ENCODE measurements at places on chromosomes 12 and 14.
A peak's percentile ranks its signal among the peaks of the same experiment; 100 is the strongest.

GRCh38 chr12:51639361-51639760 lies 48.3 kb downstream of the SCN8A start:
- DNase-seq: peak; percentile 65

- no peak for DNase-seq
These were observed 604 bp upstream of the ARHGEF25 start for GRCh38 chr12:57610554-57611107.

DNA sequence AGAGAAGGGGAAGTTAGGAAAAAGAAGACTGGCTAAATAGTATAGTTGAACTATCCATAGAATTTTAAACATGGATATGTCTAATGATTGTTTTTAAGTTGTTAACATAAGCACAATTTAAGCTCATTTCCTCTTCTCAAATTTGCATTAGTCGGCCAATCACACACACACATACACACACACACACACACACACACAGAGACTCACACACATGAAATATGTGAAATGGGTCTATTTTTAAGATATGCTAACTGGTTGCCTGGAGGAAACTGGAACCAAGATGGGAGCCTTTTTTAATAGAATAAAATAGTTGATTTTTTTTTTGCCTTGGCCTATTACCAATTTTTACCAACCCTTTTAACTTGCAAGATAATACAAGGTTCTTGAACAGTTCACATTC lies 24.0 kb upstream of the STYK1 start:
- no peak for DNase-seq

DNA sequence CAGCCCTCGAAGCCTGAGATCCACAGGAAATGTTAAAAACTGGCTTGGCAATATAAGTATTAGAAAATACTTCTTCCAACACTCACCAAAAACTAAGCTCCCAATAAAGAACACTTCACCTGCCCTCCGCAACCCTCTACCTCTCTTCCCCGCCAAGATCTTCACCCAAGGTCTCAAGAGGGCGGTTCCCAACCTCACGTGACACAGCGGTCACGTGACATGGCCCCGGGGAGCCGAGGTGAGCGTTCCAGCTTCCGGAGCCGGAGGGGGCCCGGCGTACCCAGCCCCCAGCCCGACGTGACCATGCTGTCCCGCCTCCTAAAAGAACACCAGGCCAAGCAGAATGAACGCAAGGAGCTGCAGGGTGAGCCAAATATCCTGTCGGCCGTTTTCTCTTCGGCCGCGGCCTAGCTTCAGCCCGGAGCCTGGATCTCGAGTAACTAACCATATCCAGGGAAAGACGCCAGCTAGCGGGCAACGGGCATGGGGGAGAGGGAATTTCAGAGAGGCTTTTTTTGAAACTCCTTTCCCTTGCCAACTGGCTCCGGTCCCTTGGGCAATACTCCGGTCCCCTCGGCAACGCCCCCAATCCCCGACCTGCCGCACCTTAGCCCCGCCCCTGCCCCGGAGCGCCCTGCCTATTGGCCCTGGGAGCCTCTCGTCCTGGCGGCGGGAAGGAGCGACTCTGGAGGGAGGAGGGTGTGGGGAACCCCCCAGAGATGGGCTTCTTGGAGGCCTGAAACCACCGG lies at the start of gene BLOC1S1:
Gene BLOC1S1 (plus strand): TSS at position 214 of the 749 bp plus-strand sequence. CDS start 6 bp downstream, at position 220.
- peak; percentile 97 for DNase-seq

- peak; percentile 39 for DNase-seq
These were observed 777 bp downstream of the ASCL1 start for GRCh38 chr12:102958073-102958829.

Data from fibroblast of skin of right biceps (primary cell).